ENCODE measurements at places on chromosomes 6 and 20.

DNA sequence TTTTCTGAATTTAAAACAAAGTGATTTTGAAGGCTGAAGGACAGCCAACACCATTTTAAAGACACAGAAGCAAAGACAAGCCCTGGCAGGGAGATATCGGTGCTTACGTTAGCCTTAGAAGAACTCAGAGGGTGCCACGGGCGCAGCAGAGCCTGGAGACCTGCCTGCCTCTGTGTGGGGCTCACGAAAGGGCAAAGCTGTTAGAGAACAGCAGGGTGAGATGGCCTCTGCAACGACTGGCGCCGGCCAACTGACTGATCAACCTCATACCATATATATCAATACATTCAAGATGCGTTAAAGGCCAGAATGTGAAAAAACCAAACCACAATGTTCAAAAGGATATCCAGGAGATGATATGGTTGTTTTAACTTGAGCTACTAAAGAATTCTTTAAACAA, 151.0 kb upstream of the RPS6KA2 start:
- peak; percentile 21 for DNase-seq

DNA sequence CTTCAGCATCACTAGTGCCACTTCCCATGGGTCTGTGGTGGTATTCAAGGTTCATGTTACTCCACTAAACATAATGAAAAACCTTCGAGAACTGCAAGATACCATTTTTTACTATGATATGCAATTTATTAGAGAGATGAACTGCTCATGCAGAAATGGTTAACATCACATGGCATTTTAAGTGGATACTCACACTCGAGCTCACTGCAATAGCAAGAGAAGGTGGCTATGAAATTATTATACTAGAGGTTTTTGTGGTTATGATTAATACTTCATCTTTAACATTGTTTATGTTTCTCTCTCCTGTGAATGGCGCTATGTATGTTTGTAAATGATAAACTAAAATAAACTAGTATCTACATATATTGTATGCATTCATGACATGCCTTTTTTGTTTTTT, 35.1 kb downstream of the SCAF8 start:
- DNase-seq, result no peak

- no peak for DNase-seq
These were observed 180.1 kb upstream of the ARID1B start for GRCh38 chr6:156597095-156597494.

DNA sequence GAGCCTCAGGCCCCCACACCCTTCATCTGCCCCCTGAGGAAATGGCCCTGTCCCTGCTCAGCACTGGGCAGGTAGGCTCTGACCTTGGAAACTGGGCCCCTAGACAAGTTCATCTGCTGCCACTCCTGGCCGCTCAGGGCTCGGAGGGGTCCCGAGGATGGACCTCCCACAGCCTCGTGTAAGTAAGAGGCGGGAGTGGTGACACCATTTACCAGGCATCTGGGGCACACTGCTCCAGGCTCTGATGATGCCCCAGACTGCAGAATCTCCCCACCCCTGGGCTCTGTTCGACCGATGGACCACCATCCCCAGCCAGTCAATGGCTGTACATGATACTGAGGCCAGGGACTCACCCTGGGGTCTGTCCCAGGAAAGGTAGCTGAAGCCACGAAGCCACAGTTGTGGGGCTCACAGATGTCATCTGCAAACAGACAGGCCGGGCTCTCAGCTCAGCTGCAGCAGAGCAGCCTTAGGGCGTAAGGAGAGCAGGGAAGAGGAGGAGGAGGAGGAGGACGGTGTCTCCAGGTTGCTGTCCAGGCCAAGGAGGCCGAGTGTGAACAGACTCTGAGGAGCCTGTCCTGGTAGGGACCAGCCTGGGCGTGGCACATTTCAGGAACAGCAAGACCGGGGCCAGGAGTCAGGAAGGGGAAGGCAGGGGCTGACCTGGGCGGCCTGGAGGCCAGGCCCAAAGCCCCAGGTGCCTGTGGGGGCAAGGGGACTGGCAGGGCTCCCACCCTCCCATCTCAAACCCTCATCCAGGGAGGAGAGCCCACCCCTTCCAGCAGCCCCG, 300.4 kb downstream of the TAF4 start:
- DNase-seq, result no peak

DNA sequence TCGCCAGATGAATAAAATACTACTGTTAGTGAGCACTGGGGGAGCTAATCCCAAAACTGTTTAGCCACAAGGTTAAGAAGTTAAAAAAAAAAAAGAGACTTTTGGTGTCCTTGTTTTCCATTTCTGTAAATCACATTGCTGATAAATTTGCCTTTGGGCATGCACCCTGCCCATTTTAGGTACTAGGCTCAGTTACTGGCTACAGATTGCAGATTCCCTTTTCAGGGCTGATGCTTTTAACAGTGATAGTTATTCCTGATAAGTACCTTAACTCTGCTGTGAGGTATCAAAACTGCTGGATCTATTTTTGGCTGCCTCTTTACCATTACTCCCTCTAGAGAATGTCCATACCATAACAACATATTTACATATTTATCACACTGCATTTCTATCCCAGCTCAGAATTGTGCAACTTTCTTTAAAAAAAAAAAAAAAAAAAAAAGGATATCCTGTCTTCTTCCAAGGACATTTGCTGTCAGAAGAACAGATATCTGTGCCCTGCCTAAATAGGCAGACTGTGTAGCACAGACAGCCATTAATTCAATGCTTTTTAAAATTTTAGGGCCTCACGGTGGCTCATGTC, 94.5 kb downstream of the SSR1 start:
- DNase-seq, result no peak
